ENCODE measurements at places on chromosomes 16 and 17.

DNA sequence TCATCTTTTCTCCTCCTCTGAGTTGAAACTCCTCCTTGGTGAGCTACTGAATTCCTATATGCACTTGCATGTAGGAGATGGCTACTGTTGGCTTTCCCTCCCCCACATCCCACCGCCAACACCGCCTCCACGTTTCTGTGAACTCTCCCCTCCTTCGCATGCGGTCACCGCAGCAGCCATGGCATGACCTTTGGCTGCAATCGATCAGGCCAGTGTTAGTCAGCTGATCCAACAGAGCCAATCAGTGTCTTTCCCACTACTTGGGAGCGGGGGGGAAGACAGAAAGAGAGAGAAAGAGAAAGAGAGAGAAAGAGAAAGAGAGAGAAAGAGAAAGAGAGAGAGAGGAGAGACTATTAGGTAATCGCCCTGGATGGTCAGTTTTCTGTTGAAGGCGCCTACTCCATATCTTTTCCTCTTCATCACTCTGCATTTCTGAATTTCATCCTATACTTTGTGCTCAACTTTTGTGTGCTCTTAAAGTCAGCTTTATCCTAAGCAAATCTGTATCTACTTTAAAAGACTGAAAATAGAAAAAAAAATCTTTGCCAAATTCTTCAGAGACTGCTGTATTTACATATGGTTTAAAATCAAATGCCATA lies 22.7 kb downstream of the ASGR1 start:
- no peak for DNase-seq

GRCh38 chr16:12235110-12235509 lies 258.6 kb downstream of the SNX29 start:
- no peak for DNase-seq

DNA sequence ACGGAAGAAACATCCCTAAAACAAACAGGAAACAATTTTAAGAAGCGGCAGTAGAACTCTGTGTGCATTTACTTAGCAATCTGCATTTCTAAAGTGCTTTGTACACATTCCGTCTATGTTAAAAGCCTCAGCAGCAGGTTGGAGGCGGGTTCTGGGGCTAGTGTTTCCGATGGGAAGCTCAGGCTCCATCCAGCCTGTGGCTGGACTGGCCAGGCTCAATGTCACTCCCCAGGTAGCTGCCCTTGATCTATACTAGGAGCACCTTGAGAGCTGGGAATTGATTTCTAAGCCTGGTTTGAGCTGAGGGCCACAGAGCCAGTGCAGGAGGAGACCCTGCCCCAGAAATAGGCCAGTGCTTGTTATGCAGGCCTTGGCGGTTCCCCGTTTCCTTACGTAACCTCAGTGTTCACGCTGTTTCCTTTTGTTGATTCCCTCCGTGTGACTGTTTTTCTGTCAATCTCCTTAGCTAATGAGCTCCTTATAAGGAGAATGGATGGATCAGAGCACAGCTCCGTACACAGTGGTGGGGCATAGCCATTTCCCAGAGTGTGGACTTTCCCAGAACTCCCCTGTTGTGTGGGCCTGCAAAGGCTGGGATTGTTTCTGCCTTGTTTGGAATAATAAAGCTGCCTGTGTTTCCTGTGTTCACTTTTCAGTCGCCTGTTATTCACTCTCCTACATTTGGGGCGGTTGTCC lies 21.4 kb downstream of the ADORA2B start:
- no peak for DNase-seq

DNA sequence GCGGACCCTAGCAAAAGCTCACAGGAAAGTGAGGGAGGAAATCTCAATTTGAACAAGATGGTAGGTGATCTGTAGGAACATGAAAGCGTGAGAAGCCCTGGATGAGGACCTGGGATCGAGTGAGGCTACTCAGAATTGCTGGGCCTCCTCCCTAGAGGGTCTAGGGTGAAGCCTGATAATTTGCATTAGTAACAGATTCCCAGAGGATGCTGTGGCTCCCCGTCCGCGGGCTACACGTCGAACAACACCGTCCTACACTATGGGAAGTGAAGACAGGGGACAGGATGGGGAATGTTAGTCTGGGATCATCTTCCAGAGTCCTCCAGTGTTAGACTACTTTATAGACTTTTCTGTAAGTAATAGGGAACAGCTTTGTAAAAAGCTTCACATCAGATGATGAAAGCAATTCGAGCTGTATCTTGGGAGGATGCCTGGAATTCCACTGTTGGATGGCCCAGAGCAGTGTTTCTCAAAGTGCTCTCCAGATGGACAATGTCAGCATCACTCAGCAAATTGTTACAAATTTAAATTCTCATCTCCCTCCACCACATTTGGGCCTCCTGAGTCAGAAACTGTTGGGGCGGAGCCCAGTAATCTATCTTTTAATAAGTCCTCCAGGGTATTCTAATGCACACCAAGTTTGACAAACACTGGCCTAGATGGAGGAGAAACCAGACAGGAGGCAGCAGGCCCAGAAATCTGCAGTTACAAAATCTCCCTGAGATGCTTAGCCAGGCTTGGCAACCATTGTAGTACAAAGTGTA lies 6.5 kb downstream of the FNDC8 start:
- DNase-seq: no peak

DNA sequence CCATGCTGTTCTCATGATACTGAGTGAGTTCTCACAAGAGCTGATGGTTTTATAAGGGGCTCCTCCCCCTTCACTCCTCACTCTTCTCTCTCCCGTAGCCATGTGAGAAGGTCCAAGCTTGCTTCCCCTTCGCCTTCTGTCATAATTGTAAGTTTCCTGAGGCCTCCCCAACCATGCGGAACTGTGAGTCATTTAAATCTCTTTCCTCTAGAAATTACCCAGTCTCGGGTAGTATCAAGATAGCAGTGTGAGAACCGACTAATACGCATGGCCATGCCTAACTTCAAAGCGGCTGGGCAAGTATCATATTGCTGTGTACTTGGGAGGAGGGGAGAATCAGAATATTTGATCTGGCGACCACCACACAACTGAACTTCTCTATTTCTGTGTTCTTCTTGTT lies 88.3 kb downstream of the PRKCB start:
- no peak for DNase-seq

- DNase-seq: no peak
Observed at GRCh38 chr16:57614944-57615343, 13.5 kb upstream of the ADGRG1 start.

- no peak for DNase-seq
Observed at GRCh38 chr17:1244606-1245012, 25.6 kb upstream of the BHLHA9 start.

Data from central memory CD8-positive, alpha-beta T cell (primary cell).